SJCRH30 (cell line): ENCODE measurements at places on chromosomes 12 and 14. TPM values are rescaled to one million over a fixed set of nuclear protein-coding genes. Genes with fewer than 3 reads are reported as not detected.
A peak's percentile ranks its signal among the peaks of the same experiment; 100 is the strongest.

DNA sequence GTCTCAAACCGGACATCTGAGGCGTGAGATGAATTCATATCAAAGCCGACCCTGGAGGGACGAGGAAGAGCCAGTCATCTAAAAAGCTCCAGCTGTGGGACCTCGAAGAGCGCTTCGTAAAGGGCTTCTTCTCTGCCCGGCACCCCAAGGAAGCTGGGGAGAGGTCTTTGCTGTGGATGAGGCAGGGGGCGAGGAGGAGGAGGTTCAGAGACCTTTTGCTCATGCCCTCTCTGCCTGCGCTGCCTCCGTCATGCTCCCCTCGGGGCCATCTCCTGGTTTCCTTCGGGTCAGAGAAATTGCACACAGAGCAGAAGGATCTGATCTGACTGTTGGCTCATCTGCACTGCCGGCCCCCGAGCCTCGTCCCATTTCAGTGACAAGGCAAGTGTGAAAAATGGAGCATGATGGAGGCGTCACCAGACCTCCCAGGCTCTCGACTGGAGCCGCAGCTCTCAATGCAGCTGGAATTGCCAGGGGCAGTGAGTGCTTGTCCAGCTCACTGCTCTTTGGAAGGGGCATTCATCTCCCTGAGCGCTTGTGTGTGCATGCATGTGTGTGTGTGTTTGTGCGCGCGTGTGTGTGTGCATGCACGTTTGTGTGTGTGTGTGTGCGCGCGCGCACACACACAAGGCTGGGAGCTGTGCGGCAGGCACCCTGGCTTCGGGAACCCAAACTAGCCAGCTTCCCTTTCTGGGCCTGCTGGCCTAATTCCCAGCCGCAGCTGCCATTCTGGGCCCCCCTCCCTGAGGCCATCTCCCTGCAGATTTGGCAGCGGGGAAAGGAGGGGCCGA is 9.2 kb downstream of the CABP1 start:
- peak overlapping the region; percentile 50 for H3K4me3 ChIP-seq
- peak; percentile 77 for DNase-seq
- H3K27me3 ChIP-seq: peaks cover 5% of the 10 kb centered on the region; the same call in 1 of the 2 replicates
- no peak overlapping the region for H3K27ac ChIP-seq
- no peaks in the 10 kb centered on the region for H3K36me3 ChIP-seq

GRCh38 chr12:131988054-131988796 is 38.5 kb downstream of the EP400 start:
- no peak overlapping the region for H3K4me3 ChIP-seq
- H3K36me3 ChIP-seq: peaks cover 25% of the 10 kb centered on the region
- peaks cover 33% of the 10 kb centered on the region for H3K4me1 ChIP-seq
- H3K27ac ChIP-seq: no peak overlapping the region

DNA sequence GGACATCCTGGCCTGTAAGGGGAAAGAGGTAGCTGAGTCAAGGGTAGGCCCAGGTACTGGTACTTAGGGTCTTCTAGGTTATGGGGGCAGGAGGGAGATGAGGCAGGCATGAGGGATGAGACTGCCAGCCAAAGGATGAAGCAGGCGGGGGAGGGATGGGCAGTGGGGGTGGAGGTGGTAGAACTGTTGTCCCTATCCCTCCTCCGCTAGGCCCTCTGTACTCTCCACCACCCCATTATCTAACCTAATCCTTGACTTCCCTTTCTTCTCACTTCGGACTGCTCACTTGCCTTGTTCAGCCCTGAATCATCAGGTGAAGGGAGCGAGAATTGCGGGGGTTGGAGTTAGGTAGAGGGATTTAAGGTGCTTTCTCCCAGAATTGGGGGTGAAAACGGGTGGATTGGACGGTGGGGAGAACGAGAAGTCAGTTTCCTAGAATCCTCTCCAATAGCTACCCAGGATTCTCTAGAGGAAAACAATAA is 562 bp downstream of the PAN2 start:
- H3K27me3 ChIP-seq: no peaks in the 10 kb centered on the region
- peak overlapping the region; percentile 64 for H3K4me3 ChIP-seq
- peak overlapping the region; percentile 88 for H3K27ac ChIP-seq
- no peaks in the 10 kb centered on the region for H3K36me3 ChIP-seq
- H3K4me1 ChIP-seq: peaks cover 8% of the 10 kb centered on the region; the same call in 1 of the 2 replicates

DNA sequence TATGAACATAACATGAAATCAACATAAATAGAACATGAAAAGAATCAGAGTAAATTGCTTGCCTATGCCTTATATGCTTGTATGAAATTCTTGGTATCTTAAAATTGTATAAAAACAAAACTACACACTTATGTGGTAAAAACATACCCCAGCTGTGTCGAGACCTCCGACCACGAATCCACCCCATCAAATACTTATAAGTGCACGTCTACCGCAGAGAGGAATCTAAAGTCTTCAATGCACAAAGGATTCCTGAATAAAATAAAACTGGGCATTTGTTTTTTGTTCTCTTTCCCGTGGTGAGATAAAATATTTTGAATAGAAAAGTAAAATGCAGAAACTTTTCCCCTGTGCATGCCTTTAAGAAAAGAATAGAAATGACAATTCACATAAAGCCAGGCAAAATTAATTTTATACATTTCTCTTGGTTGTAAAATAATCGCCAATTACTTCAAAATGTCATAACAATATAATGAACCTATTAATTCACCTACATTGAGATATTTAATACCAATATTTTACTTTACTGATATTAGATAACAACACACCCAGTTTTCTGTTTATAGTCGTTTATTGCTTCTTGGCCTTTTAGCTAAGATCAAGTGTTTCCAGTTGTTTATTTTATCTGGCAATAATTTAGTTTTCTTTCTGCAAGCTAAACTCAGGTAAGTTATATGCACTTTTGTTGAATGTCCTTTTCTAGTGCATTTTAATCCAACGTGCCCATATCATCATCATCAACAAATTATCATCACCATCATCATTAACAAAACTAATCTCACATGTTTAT is 1.0 kb downstream of the KLRK1 start:
- no peak overlapping the region for H3K4me3 ChIP-seq
- no peak overlapping the region for H3K27ac ChIP-seq
- no peaks in the 10 kb centered on the region for H3K27me3 ChIP-seq
- no peak for DNase-seq

DNA sequence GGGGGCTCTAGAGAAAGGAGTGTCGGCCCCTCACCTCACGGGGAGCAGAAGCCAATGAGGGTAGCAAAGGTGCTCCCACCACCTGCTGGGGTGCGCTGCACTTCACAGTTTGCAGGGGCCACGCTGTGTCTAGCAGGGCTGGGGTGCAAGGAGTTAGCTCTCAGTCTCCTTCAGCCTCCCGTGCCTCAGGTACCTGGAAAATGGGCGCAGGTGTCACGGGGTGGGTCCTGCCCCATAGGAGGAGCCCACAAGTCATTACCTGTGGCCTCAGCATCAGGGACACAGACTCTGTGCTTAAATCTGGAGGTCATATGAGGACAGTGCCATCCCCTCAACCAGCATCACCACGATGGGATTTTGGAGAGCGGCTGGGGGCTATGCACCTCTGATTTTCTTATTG is 326.7 kb downstream of the ADGRD1 start:
- no peak overlapping the region for H3K4me3 ChIP-seq
- no peaks in the 10 kb centered on the region for H3K4me1 ChIP-seq
- no peaks in the 10 kb centered on the region for H3K27me3 ChIP-seq

- H3K4me1 ChIP-seq: no peaks in the 10 kb centered on the region
- H3K27ac ChIP-seq: no peak overlapping the region
- no peaks in the 10 kb centered on the region for H3K36me3 ChIP-seq
- no peak overlapping the region for H3K4me3 ChIP-seq
- no peak for DNase-seq
- no peaks in the 10 kb centered on the region for H3K27me3 ChIP-seq
Measured at GRCh38 chr12:91973813-91974212, 171.8 kb downstream of the BTG1 start.

- no peak overlapping the region for H3K27ac ChIP-seq
- H3K36me3 ChIP-seq: peaks cover 3% of the 10 kb centered on the region; the same call in 1 of the 2 replicates
- H3K4me3 ChIP-seq: no peak overlapping the region
- H3K4me1 ChIP-seq: no peaks in the 10 kb centered on the region; the same call in 1 of the 2 replicates
- H3K27me3 ChIP-seq: no peaks in the 10 kb centered on the region
Measured at GRCh38 chr14:57266065-57266464, 2.6 kb downstream of the EXOC5 start.

DNA sequence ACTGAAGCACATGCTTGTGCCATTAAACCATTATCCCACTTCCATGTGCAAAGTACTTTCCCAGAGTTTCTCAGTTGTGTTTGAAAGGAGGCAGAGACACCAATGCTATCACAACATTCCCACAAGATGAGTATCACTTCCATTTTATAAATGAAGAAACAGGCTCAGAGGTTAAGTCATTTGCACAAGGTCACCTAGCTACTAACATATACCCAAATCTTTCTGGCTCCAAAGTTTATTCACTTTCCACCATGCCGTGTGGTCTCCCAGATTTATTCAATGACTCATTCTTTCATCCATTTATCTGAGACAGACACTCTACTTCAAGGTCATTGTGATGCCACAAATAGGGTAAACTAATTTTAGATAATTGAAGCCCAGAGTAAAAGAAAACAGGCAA is 9.4 kb downstream of the ART4 start:
- H3K4me3 ChIP-seq: no peak overlapping the region
- no peaks in the 10 kb centered on the region for H3K27me3 ChIP-seq
- no peak for DNase-seq
- no peaks in the 10 kb centered on the region for H3K36me3 ChIP-seq
- H3K27ac ChIP-seq: no peak overlapping the region

GRCh38 chr12:109773384-109774011 is 59.7 kb downstream of the TRPV4 start:
- no peak for DNase-seq
- 0 out of 2 replicates have a peak, but pooled peaks cover 6% of the 10 kb centered on the region for H3K4me1 ChIP-seq
- H3K4me3 ChIP-seq: no peak overlapping the region
- H3K36me3 ChIP-seq: no peaks in the 10 kb centered on the region
- H3K27me3 ChIP-seq: no peaks in the 10 kb centered on the region
- H3K27ac ChIP-seq: no peak overlapping the region

- H3K4me3 ChIP-seq: no peak overlapping the region
- no peak for DNase-seq
- no peaks in the 10 kb centered on the region for H3K4me1 ChIP-seq
- peaks cover 22% of the 10 kb centered on the region for H3K36me3 ChIP-seq
Measured at GRCh38 chr12:112105891-112106290, 2.7 kb downstream of the NAA25 start.

- H3K4me3 ChIP-seq: no peak overlapping the region
- no peaks in the 10 kb centered on the region for H3K36me3 ChIP-seq
- H3K4me1 ChIP-seq: peaks cover 5% of the 10 kb centered on the region
- no peak for DNase-seq
Measured at GRCh38 chr12:608413-608812, 54.8 kb downstream of the NINJ2 start.

- no peak overlapping the region for H3K4me3 ChIP-seq
- no peaks in the 10 kb centered on the region for H3K27me3 ChIP-seq
- DNase-seq: no peak
- no peaks in the 10 kb centered on the region for H3K36me3 ChIP-seq
Measured at GRCh38 chr12:81245458-81245857, 167.6 kb downstream of the ACSS3 start.

- H3K4me3 ChIP-seq: no peak overlapping the region
- H3K36me3 ChIP-seq: no peaks in the 10 kb centered on the region
- no peaks in the 10 kb centered on the region for H3K27me3 ChIP-seq
- DNase-seq: no peak
- no peak overlapping the region for H3K27ac ChIP-seq
- no peaks in the 10 kb centered on the region for H3K4me1 ChIP-seq
Measured at GRCh38 chr14:50846226-50846880, 15.4 kb upstream of the NIN start.

DNA sequence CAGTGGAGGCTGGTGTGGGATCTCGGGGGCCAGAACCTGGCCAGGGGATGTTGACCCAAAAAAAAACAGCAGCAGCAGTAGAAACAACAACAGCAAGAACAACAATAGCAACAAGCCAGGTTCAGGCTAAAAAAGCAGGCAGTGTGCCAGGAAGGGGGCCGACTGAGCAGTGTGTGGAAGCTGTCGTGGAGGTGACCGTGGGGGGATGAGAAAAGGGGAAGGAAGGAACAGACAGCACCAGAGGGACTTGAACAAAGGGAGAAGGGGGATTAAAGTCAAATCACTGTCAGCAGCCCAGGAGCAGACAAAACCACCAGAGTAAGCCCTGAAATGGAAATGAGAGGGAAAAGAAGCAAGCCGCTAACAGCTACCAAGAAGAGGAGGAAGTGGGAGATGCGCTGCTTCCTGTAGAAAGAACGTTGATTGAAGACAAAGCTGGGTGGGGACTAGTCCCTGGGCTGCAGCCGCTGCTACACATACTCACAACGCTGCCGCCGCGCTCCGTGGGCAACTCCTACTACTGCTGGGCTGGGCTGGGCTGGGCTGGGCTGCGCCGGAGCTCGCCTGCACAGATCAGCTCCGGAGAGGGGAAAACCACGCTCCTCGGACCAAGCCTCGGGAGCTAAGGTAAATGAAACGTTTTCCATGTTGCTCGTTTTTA is at the start of gene GNG2:
Gene GNG2 (plus strand): TSS at position 449 of the 661 bp plus-strand sequence. CDS start 90,067 bp downstream, outside the sequence.
- DNase-seq: peak; percentile 15
- H3K27me3 ChIP-seq: no peaks in the 10 kb centered on the region
- peak within 1 kb of the TSS; percentile 41 for H3K4me3 ChIP-seq

DNA sequence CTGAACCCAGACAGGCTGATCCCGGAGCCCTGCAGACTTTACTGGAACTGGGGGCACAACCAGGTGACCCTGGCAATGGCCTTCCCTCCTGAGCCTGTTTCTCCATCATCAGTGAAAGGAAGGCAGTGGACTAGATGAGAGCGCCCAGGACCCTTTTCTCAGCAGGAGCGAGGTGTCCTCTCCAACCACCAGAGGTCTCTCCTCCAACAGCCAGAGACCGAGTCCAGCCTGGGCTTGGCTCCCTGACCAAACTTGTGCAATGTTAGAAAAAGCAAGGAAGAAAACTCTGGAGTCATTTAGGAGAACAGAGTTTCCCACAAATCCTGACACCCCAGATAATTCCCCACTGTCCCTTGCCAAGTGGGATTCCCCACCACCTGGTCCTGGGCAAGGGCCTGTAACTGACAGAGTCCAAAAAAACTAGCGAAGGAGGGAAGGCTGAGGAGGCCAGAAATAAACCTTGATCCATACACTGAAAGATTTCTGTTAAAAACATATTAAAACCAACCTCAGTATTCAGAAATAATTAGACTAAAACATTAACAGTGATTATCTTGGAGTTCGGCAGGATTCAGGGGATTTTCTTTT is 9.0 kb downstream of the RPS6KL1 start:
- no peaks in the 10 kb centered on the region for H3K27me3 ChIP-seq
- peak; percentile 87 for DNase-seq
- H3K4me3 ChIP-seq: no peak overlapping the region

DNA sequence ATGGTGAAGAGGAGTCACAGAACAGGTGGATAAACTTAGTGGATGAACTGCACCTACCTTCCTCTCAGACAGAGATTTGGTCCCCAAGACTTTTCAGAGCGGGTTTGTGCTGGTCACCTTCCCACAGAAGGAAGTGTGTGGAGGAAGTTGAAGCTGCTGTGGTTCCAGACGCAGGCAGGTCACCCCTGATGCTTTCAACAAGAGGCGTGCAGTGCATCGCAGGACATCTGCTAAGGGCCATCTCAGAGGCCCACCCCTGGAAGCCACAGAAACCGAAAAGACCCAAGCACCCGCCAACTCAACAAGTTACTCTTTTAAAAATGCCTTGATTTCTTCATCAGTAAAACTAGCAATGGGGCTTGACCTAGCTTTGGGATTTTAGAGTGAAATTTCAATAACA is 1.0 kb upstream of the GPX2 start:
- H3K27me3 ChIP-seq: no peaks in the 10 kb centered on the region
- no peak for DNase-seq
- H3K27ac ChIP-seq: no peak overlapping the region

The GALC gene
- total RNA-seq: 1.5 and 1.8 TPM in 2 replicates

The CLEC4A gene
- total RNA-seq: 0.10 and 0.36 TPM in 2 replicates

The FOXA1 gene
- total RNA-seq: 1.5 and 2.5 TPM in 2 replicates

The RNASE3 gene
- not detected in 2 replicates for total RNA-seq

The ACYP1 gene
- total RNA-seq: 31.9 and 43.1 TPM in 2 replicates

The OTOGL gene
- 0.10 and 0.13 TPM in 2 replicates for total RNA-seq

The IFI27 gene
- 0.55 and 0.81 TPM in 2 replicates for total RNA-seq

The ANO2 gene
- 2.2 and 2.3 TPM in 2 replicates for total RNA-seq
